ENCODE measurements at places on chromosomes 7 and 10.
A peak's percentile ranks its signal among the peaks of the same experiment; 100 is the strongest.

GRCh38 chr10:49509771-49510303 lies 29.1 kb downstream of the ERCC6 start:
- no peak for DNase-seq

DNA sequence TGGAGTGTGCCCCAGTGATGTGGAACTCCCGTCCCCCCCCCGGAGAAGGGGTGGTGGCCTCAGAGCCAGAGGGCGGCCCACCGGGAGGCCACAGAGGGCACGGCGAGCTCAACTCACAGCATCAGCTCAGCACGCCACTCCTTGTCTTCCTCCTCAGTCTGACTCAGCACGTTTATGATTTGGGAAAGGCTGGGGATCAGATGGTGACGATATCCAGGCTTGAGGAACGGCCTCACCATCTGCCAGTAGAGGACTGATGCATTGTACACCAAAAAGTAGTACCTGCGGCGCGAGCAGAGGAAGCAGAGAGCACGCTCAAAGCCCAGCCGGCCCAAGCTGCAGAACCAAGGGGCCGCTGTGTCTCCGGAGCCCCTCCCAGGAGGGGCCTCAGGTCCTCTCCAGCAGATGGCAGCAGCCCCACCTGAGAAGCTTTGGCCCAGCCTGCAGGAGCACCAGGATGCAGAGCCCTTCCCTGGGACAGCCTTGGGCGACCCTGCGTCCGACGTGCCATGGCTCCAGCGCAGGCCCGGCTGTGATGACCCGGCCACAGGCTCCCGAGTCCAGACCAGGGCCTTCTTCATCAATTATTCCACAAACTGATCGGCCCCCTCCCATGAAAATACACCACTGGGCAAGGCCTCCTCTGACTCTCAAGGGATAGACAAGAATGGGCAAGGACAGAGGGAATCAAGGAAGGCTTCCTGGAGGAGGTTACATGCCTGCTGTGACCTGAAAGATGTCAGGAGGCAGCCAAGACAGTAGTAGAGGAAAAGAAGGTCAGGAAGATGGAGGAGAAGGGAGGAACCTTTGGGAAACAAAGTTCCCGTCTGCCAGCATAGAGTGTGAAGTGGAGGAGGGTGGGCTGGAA lies 3.7 kb downstream of the CFAP46 start:
- DNase-seq, result no peak

DNA sequence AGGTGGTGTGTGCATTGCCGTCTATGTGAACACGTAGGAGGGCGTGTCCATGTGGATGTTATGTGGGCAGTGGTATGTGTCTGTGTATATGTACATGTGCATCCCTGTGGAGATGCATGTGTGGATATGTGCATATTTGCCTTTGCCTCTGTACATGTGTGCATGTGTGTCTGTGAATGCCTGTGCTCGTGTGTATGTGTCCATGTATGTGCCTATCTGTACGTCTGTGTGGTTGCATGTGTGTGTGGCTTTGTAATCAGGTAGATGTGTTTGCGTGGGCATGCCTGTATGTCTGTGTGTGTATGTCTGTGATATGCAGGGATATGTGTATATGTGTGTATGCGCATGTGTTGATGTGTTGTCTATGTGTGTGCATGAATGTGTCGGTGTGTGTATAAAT lies 19.7 kb downstream of the ADCY1 start:
- DNase-seq, result no peak

DNA sequence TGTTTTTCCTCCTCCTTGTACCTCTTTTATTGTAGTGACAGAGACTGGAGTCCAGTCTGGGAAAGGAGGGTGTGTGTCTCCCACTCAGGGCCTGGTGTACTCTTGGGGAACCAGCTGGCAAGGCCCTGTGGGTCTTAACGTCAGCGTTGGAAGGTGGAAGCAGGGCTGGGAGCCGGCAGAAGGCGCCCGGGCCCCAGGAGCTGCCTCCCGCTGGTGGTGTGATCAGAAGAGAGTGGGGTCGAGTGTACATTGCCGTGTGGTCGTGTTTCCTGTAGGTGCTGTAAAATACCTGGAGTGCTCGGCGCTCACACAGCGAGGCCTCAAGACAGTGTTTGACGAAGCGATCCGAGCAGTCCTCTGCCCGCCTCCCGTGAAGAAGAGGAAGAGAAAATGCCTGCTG lies 45.7 kb downstream of the DAGLB start:
- DNase-seq, result no peak

DNA sequence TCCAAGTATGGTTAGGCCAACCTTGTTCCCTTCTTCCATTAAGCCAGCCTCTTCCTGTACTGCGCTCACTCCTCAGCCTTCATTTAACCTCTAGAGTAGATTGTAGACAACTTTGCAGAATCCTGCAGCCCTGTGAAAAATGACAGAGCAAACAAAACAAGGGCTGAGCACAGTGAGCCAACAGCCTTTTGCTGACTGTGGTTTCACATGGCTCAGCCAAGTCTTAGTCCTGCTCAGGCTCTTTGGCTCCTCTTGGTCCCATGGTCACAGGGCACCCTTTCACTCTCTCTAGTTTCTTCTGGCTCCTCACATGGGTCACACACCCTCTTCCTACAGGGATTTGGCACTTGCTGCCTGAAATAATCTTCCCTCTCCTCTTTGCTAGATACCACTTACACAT lies 900.3 kb downstream of the CCSER2 start:
- DNase-seq, result no peak

GRCh38 chr7:158409120-158409519 lies 178.5 kb downstream of the PTPRN2 start:
- DNase-seq, result no peak

DNA sequence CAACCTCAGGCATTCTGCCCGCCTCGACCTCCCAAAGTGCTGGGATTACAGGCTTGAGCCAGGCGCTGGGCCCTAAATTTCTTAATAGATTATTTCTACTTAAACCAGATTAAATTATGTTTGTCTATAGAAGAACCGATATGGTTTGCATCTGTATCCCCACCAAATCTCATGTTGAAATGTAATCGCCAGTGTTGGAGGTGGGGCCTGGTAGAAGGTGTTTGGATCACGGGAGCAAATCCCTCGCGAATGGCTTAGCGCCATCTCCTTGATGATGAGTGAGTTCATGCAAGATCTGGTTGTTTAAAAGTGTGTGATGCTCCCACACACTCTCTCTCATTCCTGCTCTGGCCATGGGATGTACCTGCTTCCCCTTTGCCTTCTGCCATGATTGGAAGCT lies 109.3 kb upstream of the NANOS1 start:
- no peak for DNase-seq

- no peak for DNase-seq
Observed at GRCh38 chr10:58868736-58869435, 307.6 kb upstream of the PHYHIPL start.

GRCh38 chr7:5774136-5774535 lies 7.3 kb downstream of the RNF216 start:
- DNase-seq, result no peak

- DNase-seq, result no peak
Observed at GRCh38 chr7:100432621-100433275, 3.1 kb downstream of the MEPCE start.

GRCh38 chr10:102334101-102334500 lies 61.4 kb upstream of the NFKB2 start:
- peak; percentile 51 for DNase-seq

- no peak for DNase-seq
Observed at GRCh38 chr7:74708569-74709275, 51.2 kb downstream of the GTF2I start.

DNA sequence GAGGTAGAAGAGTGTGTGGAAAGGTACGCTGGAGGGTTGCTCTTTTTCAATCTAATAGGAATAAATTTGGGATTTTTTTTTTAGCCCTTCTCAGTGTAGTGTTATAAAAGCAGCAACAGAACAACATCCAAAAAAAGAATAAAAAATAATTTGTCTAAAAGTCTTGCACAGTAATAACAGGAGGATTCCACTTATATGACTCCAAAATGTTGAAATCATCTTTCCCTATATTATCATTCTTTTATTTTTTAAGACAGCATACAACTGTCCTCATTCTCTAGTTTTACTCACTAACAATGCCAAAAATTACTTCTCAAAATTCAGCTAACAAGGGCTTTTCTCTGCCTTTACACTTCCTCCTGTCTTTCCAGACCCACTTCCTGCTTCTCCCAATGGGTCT lies 27.8 kb downstream of the IL2RA start:
- DNase-seq, result no peak

DNA sequence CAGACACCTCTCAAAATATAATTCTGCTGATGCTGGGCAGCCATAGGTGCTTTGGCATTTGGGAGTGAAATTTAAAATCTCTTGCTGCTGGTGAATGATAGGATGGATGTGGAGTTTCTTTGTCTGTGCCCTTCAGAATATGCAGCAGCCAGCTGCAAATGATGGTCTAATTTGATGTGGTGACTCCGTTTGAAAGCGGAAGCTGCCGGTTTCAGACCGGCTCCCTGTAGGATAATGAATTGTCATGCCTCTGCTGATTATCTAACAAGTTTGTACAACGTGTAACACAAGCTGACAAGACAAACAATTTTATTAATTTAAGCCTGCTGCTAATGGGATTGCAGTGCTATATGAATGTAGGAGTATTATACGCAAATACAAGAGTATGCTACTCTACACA lies 103.5 kb downstream of the SND1 start:
- DNase-seq, result no peak

- DNase-seq, result no peak
Observed at GRCh38 chr7:4450483-4450882, 231.6 kb upstream of the FOXK1 start.

DNA sequence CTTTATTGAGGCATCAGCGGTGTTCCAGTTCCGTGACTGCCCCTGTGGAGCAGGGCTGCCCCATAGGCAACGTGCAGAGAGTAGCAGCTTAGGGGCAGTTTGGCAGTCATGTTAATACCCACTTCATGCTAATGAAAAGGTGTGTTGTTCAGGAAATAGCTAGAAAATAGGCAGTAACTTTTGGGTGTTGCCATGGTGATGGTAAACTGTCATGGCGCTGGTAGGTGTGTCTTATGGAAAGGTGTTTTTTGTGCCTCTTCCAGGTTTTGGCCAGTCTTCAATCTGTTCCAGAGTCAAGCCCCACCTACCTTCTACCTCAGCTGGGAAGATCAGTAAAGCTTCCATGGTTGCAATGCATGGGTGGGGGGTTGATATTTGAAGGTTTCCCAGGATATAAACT lies 36.3 kb upstream of the MINDY3 start:
- no peak for DNase-seq

DNA sequence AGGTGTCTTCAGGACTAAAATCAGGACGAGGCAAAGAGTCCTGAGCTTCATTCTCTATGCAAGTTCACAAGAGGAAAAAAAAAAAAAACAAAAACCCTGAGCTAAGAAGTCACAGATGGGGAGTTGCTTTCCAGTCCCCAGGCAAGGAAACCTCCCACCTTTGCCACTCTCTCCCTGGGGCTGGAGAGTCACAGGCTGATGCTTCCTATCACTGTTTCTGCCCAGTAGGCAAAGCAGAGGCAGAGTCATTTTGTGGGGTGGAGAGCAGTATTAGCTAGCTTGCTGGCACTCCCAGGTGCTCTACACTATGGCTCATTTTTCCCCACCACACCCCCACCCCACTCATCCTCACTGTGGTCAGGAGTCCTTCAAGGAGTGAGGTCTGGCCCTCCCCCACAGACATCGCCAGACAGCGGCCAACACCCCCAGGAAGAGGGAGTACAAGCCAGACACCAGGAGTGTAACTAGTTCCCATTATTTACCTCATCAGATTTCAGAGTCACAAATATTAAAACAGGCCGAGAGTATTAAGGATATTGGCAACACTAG lies 34.6 kb upstream of the UNC5B start:
- no peak for DNase-seq

DNA sequence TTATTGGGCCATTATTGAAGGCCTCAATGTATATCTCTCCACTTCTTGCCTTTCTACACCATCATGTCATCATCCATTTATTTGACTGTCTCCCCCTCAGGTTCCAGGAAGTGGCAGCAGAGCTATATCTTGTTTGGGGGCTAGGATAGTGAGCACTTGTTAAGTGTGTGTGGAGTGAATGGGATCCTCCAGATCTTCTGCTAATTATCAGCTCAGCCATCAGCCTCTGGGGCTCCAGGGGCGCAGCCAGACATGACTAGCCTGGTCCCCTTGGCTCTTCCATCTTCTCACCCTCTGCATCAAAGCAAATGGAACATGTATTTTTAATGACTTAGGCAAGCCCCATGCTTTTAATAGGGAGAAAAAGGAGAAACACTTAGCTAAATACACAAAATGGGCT lies 176.5 kb downstream of the ARHGAP12 start:
- DNase-seq, result no peak

- no peak for DNase-seq
Observed at GRCh38 chr7:127512663-127513062, 72.7 kb downstream of the GCC1 start.
